ENCODE measurements at places on chromosomes 4 and X. TPM values are rescaled to one million over a fixed set of nuclear protein-coding genes. Genes with fewer than 3 reads are reported as not detected.

Gene AMBN
- total RNA-seq = not detected

Gene FGFBP2
- total RNA-seq = not detected

Gene SOWAHD
- 0.54 TPM for total RNA-seq

Gene ADH4
- total RNA-seq = not detected

Gene TLR10
- not detected for total RNA-seq

Gene PPP1R2C
- total RNA-seq = not detected

Gene AKAP14
- not detected for total RNA-seq

Gene PPBP
- total RNA-seq = not detected

Data from astrocyte (in vitro differentiated cells and primary cell).